ENCODE measurements at places on chromosomes 7 and 10.

- DNase-seq: no peak
Measured at GRCh38 chr10:126264102-126265018, 123.9 kb downstream of the ADAM12 start.

- no peak for DNase-seq
Measured at GRCh38 chr10:133394801-133395221, 854 bp downstream of the MTG1 start.

- DNase-seq: no peak
Measured at GRCh38 chr7:94996369-94996768, 89.0 kb downstream of the PPP1R9A start.

DNA sequence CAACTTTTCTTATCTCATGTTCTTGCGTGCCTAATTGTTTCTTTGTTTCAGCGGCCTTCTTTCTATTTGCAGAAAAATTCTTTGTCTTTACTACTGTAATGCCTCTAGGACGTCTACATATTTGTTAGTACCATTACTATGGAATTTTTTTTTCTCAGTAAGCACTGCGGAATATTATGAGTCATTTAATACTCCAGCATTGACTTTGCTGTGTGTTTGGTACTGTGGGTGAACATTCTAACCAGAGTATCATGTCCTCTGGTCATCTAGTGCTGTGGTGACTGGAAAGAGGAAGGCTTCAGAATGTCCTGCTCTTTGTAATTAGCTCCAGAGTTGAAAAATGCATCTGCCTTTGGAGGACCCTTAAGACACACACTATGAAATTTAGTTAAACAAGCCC is 58.5 kb upstream of the FERD3L start:
- no peak for DNase-seq

DNA sequence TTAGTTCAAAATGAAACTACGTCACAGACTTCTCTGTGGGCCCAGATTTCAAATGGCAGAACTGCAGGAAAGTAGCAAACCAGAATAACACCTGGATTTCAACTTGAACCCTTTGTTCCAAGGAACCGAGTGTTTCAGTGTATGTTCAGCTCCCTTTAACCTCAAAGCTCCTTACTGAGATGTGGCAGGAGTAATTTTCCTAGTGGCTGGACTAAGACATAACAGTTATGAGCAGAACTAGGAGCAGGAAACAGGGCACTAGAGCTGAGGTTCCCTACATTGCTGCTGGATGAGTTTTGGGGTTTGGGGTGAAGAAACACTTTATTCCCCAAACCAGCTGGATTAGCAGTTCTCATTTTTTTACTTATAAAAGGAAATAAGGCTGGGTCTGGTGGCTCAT is 50.1 kb downstream of the NSUN6 start:
- no peak for DNase-seq

GRCh38 chr10:81109200-81109752 is 571.6 kb downstream of the SH2D4B start:
- DNase-seq: no peak

GRCh38 chr10:110803830-110804338 is 67.8 kb upstream of the PDCD4 start:
- no peak for DNase-seq

DNA sequence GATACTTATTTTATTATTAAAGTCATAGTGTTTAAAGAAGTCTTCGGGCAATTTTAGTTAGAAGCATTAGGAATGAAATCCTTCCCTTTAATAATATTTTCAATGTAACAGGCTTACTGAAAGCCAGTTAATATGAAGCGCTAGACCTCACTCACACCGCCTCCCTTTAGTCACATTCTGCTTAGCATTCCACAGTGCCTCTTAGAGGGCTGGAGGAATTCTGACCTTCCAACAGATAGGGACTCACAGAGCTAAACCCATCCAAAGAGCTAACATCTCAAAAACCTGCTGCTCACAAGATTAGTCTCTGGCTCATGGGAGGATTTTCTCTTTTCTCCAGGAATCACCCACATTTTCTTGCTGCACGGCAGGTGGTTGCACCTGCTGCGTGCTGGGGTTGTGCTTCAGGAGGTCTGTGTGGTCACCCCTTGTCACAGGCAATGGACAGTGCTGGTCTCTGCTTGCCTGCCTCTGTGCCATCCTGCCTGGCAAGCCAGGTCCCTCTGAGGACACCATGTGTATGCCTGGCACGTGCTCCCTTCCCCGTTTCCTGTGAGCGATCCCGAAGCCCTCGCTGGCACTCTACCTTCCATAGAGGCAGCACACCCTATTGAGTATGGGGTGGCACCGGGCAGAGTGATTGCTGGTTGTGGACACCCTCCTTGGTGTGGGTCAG is 91.8 kb downstream of the KLF6 start:
- no peak for DNase-seq

Measured in AG09309 (cell line).